ENCODE measurements at places on chromosomes 13 and 19.

DNA sequence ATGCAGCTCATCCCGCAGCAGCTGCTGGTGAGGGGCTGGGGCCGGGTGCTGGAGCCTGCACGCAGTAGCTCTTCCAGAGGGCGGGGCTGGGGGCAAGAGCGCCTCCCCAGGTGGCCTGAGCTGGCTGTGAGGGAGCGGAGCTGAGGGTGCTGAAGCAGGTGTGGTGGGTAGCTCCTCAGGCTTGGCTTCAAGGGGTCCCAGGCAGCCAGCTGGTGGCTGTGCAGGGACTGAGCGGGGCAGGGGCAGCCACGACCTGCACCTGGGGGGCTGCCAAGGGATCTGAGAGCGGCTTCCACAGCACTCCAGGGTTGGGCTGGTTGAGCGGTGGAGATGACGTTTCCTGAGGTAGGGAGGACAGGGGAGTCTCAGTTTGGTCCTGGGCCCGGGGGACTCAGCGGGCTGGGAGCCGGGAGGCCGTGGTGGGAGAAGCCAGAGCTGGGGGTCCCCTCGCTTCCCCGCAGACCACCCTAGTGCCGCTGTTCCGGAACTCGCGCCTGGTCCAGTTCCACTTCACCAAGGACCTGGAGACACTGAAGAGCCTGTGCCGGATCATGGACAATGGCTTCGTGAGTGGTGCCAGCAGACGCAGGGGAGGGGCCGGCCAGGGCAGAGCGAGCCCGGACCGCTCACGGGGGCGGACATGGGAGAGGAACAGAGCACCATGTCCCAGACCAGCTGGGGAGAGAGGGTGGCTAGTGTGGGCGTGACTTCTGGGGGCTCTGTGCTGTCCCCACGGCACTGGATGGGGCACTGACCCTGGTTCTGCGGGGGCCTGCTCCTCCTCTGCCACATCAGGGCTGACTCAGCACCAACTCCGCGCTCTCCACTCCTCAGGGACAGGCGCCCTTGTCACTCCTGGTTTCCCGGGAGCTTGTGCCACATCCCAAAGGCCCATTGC, 7.4 kb downstream of the PTOV1 start:
- peak; percentile 82 for DNase-seq

GRCh38 chr13:107067381-107067780, 499.4 kb upstream of the ARGLU1 start:
- no peak for DNase-seq

DNA sequence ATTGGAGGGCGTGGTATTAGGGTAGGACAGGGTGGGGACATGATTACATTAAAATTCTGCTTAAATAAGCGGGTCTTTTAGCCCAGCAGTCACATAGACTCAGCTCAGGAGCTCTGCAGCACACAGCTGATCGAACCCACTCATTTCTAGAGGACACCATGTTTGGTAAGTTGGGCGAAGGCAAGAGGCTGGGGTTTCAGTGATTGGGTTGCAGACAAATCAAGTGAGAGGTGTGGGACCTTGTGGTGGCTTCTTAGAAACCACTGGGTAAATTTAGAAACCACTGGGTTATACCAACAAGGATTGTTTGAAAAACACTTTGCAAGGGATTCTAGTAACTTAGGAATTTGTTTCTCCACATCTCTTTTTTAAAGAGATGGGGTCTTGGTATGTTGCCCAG, at the start of gene LEUTX:
LEUTX (plus strand) TSS at position 92 of the 400 bp plus-strand sequence; CDS start at position 159, 67 bp downstream.
- no peak for DNase-seq

- no peak for DNase-seq
These were observed 124.5 kb downstream of the SHISA2 start for GRCh38 chr13:25927363-25927762.

DNA sequence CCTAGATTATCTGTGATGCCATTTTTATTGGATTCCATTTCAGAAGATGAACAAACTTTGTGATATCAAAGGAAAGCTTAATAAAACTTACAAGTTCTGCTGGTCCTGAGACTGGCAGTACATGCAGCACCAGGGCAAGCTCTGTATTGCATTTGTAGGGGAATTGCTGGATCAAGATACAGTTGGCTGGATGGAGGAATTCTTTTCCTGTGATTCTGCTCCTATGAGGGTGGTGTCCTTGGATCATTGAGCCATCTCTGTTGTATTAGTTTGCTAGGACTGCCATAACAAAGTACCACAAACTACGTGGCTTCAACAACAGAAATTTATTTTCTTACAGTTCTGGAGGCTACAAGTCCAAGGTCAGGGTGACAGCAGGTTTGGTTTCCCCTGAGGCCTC, 33.9 kb upstream of the CSNK1A1L start:
- no peak for DNase-seq

DNA sequence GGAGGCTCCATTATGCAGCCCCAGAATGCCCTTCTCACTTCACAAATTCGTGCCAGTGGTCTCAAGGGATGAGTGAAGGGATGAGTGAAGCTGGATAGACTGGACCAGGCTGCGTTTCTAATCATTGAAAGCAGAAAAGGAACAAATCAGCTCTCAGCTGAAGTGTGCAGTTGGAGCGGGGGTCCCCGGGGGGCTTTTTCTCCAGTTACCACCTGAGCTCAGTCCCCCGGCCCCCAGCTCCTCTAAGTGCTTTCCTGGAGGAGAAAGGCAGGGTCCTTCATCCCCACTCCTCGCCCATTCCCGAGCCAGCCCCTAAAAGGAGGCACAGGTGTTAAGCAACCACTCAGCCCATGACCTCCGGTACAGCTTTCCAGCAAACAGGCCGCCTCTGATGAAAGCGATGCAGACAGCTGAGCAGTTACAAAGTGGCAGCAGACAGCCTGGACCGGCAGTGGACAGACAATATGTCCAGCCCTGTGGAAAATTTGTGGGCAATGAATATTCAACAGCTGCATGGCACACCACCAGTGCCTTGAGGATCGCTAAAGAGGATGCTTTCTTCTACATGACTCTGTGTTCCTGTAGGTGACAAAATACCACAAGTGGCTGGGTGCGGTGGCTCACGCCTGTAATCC, 110.7 kb upstream of the UBL3 start:
- DNase-seq: no peak

DNA sequence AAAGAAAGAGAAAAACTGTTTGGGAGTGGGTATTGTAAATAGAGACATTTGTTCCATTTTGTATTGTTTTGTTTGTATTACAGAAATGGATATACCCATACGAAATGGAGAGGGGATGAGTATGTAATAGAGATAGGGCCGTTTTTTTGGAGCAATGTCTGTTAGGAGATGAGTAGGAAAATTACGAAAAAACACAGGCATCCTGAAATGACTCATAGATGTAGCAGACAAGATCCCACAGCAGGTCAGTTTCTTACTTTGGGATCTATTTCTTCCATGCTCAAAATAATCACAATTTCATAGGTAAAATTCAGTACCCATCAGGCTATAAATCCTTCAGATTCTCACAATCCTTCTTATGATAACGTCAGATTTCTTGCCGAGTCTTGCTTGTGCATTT, 779.4 kb upstream of the SLITRK1 start:
- no peak for DNase-seq

GRCh38 chr19:38023671-38024541, 116.9 kb downstream of the SIPA1L3 start:
- DNase-seq: no peak

GRCh38 chr13:113273851-113274590, 23.0 kb upstream of the LAMP1 start:
- DNase-seq: no peak

GRCh38 chr19:6712231-6712630, 8.2 kb downstream of the C3 start:
- no peak for DNase-seq

- DNase-seq: no peak
These were observed 222.5 kb upstream of the SPRY2 start for GRCh38 chr13:80563439-80563838.

GRCh38 chr19:33819506-33819879, 22.8 kb downstream of the KCTD15 start:
- no peak for DNase-seq

- DNase-seq: no peak
These were observed 7.0 kb downstream of the DCAF15 start for GRCh38 chr19:13959141-13959961.

All from testis (tissue), 5 donors.